ENCODE measurements at places on chromosomes 12 and 14. TPM values are rescaled to one million over a fixed set of nuclear protein-coding genes. Genes with fewer than 3 reads are reported as not detected.
A peak's percentile ranks its signal among the peaks of the same experiment; 100 is the strongest.

The PPP4R4 gene
- 0.16 TPM for polyA plus RNA-seq

The KLRC4 gene
- 0.21 TPM for polyA plus RNA-seq

The CDK2 gene
- polyA plus RNA-seq = 66.0 TPM

The WDHD1 gene
- 15.0 TPM for polyA plus RNA-seq

The MIP gene
- not detected for polyA plus RNA-seq

The PPP1R13B gene
- polyA plus RNA-seq = 28.9 TPM

The LMNTD1 gene
- not detected for polyA plus RNA-seq

The TTC9 gene
- polyA plus RNA-seq = 3.8 TPM

The ZNF385A gene
- 11.7 TPM for polyA plus RNA-seq

The ENDOU gene
- polyA plus RNA-seq = 0.42 TPM

The GALNT16 gene
- 4.2 TPM for polyA plus RNA-seq

DNA sequence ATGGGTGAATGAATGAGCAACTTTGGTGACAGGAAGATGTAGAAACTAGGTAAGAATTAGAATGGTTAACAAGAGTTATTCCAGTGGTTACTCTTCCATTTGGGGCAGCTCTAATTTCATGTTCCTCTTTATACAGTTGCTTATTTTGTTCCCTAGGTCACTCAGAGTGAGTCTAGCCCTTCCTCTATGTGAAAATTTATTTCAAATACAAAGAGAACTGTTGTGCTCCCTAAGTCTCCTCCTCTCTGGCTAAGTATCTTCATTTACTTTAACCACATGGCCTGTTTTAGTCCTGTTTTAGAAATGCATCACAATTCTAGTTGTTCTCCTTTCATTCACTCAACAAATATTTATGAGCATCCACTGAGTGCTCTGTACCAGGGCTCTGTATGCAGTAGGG, 51.1 kb upstream of the HIF1A start:
- DNase-seq = no peak

DNA sequence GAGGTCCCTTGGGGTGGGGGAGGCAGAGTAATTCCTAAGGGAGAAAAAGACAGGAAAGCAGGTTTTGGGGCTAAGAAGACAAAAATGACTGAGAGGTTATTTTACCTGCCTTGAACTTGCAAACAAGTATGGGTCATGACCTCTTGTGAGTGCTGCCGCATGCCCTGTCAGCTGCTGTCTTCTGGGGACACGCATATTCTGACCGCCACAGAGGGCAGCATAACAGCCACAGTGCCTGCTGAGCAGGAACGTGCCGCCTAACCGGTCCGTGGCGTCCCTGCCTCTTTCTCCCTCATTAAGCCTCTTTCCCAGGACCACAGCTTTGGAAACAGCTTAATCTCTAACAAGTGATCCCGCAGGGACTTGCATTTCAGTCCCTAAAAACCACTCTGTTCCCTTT, 51.3 kb upstream of the KCNA1 start:
- no peak for DNase-seq

GRCh38 chr12:52879394-52880351, 25.2 kb downstream of the KRT8 start:
- DNase-seq = no peak

DNA sequence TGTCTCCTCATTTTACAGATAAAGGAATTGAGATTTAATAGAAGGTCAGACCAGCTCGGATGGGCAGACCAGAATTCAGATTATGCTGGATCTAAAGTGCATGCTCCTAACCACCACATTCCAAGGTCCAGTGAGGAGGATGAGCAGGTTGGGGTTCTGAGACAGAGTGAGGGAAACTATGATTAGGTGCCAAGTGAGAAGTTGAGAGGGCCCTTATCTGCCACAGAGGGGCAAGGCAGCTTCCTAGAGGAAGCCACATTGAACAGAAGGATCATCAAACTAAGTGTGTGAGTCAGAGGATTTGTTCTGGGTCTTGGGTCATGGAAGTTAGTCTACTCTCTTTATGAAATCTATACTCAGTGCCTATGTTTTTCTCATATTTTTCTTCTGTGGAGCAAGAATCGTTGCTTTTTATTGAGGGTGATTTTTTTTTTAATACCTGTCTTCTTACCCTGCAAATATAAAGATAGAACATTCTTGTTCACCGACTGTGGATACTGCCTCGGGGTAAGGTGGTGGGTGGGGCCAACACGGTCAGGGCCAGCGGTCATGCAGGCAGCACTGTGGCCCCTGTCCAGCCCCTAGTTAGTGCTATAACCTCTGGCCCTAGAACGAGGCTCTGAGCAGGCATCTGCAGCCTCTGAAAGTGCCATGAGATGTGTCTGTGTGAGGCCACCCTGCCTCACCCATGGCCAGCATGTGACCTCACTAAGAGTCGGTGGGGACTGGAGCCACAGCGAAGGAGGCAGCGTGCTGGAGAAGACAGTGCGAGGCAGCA, 55.6 kb upstream of the PTHLH start:
- no peak for DNase-seq

DNA sequence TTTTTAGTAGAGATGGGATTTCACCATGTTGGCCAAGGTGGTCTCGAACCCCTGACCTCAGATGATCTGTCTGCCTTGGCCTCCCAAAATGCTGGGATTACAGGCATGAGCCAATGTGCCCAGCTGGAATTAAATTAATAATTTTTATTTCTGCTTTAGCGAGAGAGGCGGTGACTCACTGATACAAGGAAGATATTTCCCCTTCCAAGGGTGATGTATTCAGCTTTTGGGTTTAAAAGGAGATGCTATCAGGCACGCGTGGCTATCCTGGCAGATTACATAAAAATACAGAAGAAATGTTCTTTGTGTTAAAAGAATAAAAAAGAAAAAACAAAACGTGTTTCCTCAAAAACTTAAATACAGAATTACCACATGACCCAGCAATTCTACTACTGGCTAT, 12.4 kb upstream of the P2RX7 start:
- DNase-seq = no peak

DNA sequence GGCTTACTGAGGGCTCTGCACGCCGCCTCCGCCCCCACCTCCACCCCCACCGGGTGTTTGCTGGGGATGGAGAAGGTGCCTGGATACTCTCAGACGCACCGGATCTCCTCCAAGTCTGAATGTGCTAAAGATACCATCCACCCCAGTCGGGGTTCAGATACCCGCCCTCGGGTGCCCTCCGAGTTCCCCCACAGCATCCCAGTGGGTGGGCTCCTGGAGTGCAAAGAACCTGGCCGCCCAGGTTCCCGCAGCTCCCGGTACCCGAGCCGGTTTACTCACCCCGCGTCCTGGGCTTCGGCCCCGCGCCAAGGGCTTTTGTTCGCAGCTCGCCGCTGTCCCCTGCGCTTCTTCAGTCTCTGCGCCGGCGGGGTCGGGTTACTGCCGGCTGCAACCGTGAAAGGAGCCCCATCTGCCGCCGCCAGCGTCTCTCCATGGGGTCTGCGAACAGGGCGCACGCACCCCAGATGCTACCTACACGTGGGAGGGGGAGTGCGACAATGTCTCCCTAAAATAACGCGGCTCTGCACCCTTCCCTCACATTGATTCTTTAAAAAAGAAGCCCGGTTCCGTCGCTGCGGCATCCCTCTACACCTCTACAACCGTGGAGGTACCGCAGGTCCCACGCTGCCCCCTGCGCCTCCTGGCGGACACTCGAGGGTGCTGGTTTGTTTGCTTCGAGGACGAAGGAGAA, at the start of gene CCDC177:
Gene CCDC177, minus strand, starts transcription at position 609 of the 691 bp plus-strand sequence. CDS start 1,249 bp downstream, outside the sequence.
- no peak for DNase-seq

GRCh38 chr14:96586056-96586455, 83.9 kb downstream of the PAPOLA start:
- DNase-seq = no peak

GRCh38 chr12:51827925-51828818, 20.3 kb downstream of the FIGNL2 start:
- no peak for DNase-seq

DNA sequence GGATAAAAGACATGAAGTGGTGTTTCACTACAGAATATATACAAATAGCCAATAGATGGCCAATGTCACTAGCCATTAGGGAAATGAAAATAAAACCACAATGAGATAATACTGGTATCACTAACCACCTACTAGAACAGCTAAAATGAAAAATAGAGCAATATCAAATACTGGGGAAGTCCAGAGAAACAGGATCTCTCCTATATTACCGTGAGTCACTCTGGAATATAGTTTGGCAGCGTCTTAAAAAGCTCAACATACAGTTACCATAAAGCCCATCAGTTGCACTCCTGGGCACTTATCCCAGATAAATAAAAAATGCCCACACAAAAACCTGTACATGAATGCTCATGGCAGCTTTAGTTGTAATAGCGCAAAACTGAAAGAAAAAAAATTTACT, 101.7 kb downstream of the TMTC1 start:
- DNase-seq = no peak

GRCh38 chr12:47977046-47977771, 13.8 kb downstream of the TMEM106C start:
- DNase-seq = no peak

GRCh38 chr14:24143511-24143910, 2.1 kb upstream of the EMC9 start:
- no peak for DNase-seq

DNA sequence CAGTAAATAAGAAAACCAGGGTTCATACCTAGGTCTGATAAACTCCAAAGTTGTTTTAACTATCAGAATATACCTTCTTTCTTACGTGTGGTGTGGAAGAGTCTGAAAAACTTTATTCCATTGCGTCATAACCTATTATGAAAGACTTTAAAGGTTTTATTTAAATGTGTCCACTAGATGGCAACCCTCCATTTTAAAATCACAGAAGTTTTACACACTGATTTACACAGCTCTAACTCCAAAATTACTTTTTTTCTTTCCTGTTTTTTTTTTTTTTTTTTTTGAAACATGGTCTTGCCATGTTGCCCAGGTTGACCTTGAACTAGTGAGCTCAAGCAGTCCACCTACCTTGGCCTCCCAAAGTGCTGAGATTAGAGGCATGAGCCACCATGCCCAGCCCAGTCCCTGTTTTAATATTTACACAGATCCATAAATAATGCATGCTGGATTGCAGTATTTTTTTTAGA, 17.3 kb upstream of the TMPRSS12 start:
- peak; percentile 49 for DNase-seq

DNA sequence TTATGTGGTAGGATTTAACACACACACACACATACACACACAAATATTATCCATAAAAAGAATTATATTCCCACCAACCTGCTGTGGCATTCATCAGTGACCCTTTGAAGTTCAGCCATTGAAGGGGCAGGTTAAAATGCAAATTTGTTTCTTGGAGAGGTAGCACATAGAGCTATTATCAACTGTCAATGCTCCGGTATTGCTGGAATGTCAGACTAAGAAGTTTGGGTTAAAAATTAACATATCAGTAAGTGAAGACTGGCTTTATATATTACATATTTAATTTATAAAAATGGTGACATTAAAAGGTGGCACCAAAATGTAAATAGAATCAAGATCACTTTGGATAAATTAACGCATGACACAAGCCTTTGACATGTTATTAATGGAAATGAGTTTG, 207.3 kb downstream of the DAD1 start:
- DNase-seq = no peak

GRCh38 chr14:51616724-51617409, 34.8 kb upstream of the FRMD6 start:
- no peak for DNase-seq

DNA sequence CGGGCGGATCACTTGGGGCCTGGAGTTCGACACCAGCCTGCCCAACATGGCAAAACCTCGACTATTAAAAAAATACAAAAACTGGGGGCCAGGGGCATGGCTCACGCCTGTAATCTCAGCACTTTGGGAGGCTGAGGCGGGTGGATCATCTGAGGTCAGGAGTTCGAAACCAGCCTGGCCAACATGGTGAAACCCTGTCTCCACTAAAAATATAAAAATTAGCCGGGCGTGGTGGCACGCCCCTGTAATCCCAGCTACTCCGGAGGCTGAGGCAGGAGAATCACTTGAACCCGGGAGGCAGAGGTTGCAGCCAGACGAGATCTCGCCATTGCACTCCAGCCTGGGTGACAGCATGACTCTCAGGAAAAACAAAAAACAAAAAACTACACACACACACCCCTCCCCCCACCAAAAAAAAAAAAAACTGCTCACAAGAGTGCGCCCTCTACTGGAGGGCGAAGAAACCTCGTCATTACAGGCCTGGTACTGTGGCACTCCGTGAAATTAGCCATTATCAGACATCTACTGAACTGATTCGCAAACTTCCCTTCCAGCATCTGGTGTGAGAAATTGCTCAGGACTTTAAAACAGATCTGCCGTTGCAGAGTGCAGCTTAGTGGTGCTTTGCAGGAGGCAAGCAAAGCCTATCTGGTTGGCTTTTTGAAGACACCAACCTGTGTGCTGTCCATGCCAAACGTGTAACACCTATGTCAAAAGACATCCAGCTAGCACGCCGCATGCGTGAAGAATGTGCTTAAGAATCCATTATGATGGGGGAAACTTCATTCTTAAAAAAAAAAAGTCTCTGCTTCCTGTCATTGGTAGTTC, 7.7 kb downstream of the PPP1R3E start:
- DNase-seq = no peak

DNA sequence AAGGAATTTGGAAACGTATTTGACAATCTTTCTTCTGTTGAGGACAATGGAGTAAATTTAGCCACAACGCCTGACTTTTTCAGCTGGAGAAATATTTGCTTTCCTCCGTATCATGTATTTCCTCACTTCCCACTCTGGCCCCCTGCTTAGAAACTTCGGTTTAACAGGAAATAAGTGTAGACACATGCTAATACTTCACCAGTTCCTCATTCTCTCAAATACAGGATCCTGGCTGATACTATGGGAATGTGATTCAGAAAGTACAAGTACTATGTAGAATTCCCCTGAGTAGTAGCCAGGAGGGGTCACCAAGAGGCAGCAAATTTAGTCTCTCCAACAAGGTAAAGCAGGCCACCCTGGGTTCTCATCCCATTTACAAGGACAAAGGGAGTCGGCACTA, 58.0 kb downstream of the FAR2 start:
- DNase-seq = no peak

DNA sequence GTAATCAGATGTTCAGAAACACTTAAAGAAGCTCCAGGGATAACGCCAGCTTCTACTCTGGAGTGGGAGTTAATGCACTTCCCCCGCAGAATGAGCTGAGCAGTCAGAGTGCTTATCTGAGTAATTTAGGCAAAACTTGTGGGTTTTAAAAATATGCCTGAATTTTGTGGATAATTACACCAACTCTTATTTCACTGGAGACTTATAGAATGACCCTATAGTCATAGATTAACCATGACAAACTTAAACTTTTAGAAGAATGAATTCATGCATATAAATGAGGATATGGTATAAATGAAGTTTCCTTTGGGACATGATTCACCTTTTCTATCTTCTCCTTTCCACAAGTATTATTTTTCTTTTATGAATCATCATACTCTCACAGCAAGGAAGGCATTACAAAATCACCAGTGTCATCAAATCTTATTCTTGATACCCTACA, 241.1 kb upstream of the FBXO33 start:
- no peak for DNase-seq

All from right renal pelvis (tissue), 4 donors.